AG10803 (cell line): ENCODE measurements at places on chromosomes 2 and 18.

DNA sequence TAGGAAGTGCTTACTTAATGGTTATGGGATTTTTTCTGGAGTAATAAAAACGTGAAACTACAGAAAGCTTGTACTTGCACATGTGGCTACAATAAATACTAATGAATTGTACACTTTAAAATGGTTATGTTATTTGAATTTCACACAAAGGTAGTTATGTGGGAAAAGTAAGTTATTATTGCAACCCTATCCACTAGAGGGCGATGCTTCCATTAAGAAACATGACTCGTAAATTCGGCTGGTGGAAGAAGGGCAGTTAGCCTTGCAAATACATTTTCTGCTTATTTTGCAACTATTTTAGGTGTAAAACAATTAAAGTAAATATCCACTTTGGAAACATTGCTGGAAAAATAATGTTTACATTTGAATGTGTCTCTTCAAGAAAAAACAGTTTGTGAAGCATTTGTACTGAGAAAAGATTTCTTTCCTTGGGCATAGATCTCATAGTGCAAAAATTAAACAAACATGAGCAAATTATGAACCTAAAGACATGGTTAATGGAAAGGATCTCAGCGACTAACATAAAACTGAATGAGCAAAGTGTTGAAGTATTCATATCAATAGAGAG is 68.1 kb upstream of the CSRNP3 start:
- DNase-seq: peak; percentile 78

GRCh38 chr2:29253-29652 is 17.1 kb downstream of the FAM110C start:
- DNase-seq: no peak

DNA sequence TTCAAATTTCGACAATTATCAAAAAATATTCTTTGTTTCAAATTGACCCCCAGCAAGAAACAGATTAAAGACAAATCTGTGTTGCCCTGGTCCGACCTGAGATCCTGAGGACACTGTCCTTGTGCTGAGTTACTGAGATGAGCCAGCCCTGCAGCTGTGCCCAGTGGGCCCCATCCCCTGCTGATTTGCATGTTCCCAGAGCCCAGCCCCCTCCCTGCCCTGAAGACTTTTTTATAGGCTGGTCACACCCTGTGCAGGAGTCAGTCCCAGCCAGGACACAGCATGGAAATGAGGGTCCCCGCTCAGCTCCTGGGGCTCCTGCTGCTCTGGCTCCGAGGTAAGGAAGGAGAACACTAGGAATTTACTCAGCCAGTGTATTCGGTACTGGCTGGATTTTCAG is 31.4 kb upstream of the ZNG1B start:
- no peak for DNase-seq

- DNase-seq: peak; percentile 69
Observed at GRCh38 chr2:224085246-224085645, 46.2 kb upstream of the SERPINE2 start.

GRCh38 chr2:223896833-223897311 is 48.3 kb downstream of the WDFY1 start:
- no peak for DNase-seq
